ENCODE measurements at places on chromosomes 1 and 21. TPM values are rescaled to one million over a fixed set of nuclear protein-coding genes. Genes with fewer than 3 reads are reported as not detected.

CD53 gene
- total RNA-seq: 30.1 TPM

DNA sequence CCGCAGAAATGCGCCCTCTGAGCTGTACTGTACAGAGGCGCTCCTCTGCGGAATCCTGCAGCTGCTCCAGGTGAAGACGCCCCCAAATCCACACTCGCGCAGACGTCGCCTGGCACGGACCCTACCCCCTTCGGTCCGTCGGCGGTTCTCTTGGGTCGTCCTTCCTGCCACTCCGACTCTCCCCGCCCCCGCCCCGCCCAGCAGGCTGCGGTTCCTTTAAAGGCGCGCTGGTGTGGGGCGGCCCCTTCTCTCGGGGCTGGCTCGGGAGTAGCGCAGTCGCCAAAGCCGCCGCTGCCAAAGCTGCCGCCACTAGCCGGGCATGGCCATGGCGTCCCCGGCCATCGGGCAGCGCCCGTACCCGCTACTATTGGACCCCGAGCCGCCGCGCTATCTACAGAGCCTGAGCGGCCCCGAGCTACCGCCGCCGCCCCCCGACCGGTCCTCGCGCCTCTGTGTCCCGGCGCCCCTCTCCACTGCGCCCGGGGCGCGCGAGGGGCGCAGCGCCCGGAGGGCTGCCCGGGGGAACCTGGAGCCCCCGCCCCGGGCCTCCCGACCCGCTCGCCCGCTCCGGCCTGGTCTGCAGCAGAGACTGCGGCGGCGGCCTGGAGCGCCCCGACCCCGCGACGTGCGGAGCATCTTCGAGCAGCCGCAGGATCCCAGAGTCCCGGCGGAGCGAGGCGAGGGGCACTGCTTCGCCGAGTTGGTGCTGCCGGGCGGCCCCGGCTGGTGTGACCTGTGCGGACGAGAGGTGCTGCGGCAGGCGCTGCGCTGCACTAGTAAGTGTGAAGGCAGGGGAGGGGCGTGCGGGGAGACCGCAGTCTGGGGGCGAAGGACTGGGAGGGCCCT is at the start of gene RASSF5:
RASSF5 (plus strand) TSS at position 248 of the 846 bp plus-strand sequence; CDS start at position 320, 72 bp downstream.
- peak; percentile 78 for DNase-seq

LCA5L gene
- 19.7 TPM for total RNA-seq

DNA sequence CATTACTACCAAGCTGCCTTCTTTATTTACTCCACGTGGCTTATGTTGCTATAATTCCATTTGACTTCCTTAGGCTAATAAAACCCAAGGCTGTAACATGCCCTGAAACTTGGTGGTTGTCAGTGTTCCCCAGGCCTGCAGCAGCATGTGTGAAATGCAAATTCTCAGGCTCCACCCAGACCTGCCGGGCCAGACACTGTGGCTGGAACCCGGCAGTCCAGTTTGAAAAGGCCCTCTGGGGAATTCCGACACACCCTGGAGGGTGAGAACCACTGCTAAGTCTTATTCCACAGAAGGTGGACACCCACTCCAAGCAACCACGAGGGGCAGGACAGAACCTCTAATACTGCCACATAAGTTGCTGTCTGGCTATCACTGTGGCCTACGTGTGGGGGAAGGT is 41.4 kb downstream of the URB1 start:
- peak; percentile 35 for DNase-seq

- peak; percentile 67 for DNase-seq
Measured at GRCh38 chr1:161946071-161946987, 77.3 kb downstream of the OLFML2B start.

DNA sequence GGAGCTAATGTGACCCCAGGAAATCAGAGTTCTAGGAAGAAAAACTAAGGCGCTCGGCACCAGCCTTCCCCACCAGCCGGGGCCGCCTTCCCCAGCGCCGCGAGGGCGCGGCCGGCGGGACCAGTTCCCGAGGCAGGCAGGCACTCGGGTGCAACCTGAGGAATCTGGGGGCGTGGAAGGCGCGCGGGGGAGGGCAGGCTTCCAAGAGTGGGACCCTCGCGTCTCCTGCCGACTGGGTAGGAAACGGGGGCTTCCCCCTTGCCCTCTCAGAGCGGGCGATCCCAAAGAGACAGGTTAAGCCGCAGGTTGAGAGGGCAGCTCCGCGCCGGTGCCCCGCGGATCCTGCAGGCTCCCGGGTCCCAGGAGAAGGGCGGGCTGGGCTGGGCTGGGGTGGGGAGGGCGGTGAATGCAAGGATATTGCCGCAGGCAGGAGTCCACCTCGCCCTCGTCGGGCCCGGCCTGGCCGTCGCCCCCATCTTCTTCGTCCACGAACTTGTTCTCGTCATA is 431 bp downstream of the ARPC5 start:
- peak; percentile 55 for DNase-seq

DNA sequence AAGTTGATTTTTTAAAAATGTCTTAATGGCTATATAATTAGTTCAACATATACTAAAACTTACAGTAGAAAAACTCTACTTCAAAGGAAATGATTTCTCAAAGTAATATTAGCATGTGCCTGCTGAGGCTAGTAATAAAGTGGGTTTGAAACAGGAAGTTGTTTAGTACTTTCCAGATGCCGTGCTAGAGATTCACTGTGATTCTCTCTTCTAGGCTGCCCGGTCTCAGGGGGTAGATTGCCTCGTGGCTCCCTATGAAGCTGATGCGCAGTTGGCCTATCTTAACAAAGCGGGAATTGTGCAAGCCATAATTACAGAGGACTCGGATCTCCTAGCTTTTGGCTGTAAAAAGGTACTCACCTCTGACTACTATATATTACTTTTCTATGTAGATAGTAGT is 9.1 kb downstream of the EXO1 start:
- peak; percentile 10 for DNase-seq

DNA sequence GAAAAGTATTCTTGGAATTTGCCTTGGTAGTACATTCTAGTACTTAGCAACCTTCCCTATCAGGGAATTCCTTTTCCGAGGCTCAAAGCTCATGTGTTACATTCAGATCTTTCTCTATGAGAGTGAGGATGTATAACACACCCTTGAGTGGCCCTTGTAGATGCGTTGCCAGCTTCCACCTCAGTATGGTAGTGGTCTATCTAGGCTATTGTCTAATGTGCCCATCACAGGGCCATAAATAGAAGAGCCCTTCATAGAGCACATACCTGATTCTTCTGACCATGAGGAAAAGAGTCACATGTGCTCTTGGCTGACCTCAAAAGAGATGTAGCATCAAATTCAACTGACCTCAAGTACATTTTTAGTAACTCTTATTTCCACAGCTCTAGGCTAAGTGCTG is 14.0 kb upstream of the ZC3H11B start:
- no peak for DNase-seq

- no peak for DNase-seq
Measured at GRCh38 chr1:30950053-30950452, 41.5 kb upstream of the SDC3 start.

- DNase-seq: peak; percentile 55
Measured at GRCh38 chr1:51518033-51518585, 957 bp downstream of the EPS15 start.

DNA sequence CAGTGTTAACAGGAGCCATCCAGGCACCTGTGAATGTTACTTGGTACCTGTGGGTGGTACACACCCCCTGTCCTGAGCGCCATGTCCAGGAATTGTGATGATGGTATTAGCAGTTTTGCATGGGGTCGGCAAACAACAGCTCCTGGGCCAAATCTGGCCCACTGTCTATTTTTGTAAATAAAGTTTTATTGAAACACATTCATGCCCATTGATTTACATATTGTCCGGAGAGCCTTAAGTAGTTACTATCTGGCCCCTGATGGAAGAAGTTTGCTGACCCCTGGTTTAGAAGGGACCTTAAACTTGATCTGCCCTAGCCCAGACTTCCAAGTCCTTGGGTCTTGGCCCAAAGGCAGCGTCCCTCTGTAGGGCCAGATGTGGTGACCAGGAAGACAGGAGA is 58.3 kb downstream of the SPSB1 start:
- DNase-seq: no peak

- DNase-seq: no peak
Measured at GRCh38 chr1:241817956-241818612, 29.9 kb upstream of the EXO1 start.

MEGF6 gene
- total RNA-seq: 45.3 TPM

ACTL8 gene
- 1.2 TPM for total RNA-seq

GRCh38 chr1:30879126-30879786 is 29.3 kb downstream of the SDC3 start:
- DNase-seq: no peak

DNA sequence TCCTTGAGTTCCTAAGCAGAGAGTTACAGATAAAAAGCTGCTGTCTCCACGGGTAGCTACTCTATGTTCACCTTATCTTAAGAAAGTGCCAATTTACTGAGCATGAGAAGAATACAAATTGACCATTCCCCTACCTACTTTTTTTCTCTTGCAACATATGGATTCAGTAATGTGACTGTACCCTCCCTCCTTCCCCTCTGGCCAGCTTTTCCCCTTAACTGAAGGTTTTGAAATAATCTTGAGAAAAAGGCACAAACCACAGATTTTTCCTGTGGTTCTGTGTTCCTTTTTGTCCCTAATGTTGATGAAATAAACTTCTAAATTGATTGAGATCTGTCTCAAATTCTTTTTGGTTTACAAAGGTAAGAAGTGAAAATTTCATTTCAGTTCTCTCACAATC is 2.6 kb upstream of the CD2 start:
- no peak for DNase-seq

NUF2 gene
- total RNA-seq: 0.96 TPM

DNA sequence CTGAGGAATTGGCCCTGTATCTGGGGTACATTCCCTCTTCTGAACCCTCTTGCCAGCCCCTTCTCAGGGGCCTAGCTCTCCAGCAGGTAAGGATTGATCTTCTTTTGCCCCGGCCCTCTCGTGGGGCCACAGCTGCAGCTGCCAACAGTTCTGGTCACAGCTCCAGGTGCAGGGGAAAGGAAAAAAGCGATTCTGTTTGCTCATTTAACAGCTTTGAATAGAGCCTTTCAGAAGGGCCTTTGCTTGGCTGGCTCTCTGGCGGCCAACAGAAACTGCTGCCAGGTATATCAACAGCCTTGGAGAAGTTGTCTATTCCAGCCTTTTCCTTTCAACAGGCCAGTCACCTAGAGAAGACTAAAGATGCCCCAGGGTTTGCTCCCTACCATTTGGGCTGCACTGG is 16.1 kb upstream of the FMOD start:
- no peak for DNase-seq

PBXIP1 gene
- 120 TPM for total RNA-seq

CD164L2 gene
- total RNA-seq: not detected

DNA sequence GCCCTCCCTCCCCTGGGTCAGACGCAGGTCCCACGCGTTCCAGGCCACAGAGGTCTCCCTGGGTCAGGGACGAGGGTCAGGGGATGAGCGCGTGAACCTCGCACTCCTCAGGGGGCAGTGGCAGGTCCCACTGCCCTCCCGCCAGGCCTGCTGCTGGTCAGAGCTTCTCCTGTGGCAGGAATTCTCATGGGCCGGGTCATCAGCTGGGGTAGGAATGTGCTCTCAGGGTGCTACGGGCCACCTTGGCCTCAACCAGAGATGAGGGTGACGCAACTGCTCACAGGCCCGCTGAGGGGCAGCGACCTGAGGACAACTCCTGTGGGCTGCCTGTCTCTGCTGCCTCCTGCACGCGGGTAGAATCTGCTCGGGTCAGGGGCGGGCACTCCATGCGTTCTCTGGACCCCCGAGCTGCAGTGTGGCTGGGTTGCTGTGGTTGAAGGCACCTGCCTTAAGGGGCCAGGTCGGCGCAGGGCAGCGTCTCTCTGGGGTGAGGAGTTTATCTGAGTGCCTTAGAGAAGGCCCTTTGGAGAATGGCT is 128.8 kb downstream of the PRDM16 start:
- DNase-seq: no peak

LRRC38 gene
- total RNA-seq: not detected

- DNase-seq: peak; percentile 61
Measured at GRCh38 chr21:36135391-36136102, 668 bp downstream of the CBR3 start.

- DNase-seq: no peak
Measured at GRCh38 chr1:45032837-45033236, 20.8 kb downstream of the UROD start.

PTGER3 gene
- 15.6 TPM for total RNA-seq

B3GALT5 gene
- total RNA-seq: 1.2 TPM

ST6GALNAC5 gene
- 166 TPM for total RNA-seq

GRCh38 chr1:44724296-44724954 is 6.5 kb downstream of the RNU5D-1 start:
- DNase-seq: no peak

Measured in umbilical cord (tissue), 2 donors.